HT-29 (cell line): ENCODE measurements at places on chromosomes 4 and X.

GRCh38 chr4:172096786-172097185 lies 283.6 kb downstream of the GALNTL6 start:
- DNase-seq: no peak

GRCh38 chrX:148612431-148612830 lies 112.0 kb downstream of the AFF2 start:
- no peak for DNase-seq

GRCh38 chr4:120853161-120853935 lies 69.2 kb downstream of the PRDM5 start:
- no peak for DNase-seq

- no peak for DNase-seq
Observed at GRCh38 chr4:108007984-108008383, 18.3 kb downstream of the HADH start.
